ENCODE measurements at places on chromosomes 7 and 10. TPM values are rescaled to one million over a fixed set of nuclear protein-coding genes. Genes with fewer than 3 reads are reported as not detected.

Gene MOGAT3
- not detected for total RNA-seq

Gene RBM20
- 0.72 TPM for total RNA-seq

Gene SKIDA1
- total RNA-seq = 0.11 TPM

DNA sequence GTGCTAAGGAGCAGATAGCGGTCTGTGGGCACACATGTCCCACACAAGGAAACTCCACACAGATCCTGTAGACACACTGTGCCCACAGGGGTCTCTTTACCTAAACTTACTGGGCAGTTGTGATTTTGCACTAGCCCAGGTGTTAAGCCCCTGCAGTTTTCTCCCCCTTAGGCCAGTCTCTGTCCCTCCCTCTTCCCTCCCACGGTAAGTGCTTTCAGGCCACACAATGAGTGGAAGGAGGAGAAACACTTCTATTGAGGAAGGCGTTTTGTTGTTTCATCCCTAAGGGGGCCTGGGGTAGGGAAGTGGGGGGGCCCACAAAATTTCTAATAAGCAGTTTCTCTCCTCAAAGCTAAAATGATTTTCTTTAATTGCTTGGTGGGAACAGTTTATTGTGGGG lies 51.4 kb downstream of the FBXW4 start:
- H3K4me1 ChIP-seq = peaks cover 6% of the 10 kb centered on the region
- DNase-seq = no peak
- no peak overlapping the region for H3K27ac ChIP-seq
- no peaks in the 10 kb centered on the region for H3K27me3 ChIP-seq
- H3K4me3 ChIP-seq = no peak overlapping the region

DNA sequence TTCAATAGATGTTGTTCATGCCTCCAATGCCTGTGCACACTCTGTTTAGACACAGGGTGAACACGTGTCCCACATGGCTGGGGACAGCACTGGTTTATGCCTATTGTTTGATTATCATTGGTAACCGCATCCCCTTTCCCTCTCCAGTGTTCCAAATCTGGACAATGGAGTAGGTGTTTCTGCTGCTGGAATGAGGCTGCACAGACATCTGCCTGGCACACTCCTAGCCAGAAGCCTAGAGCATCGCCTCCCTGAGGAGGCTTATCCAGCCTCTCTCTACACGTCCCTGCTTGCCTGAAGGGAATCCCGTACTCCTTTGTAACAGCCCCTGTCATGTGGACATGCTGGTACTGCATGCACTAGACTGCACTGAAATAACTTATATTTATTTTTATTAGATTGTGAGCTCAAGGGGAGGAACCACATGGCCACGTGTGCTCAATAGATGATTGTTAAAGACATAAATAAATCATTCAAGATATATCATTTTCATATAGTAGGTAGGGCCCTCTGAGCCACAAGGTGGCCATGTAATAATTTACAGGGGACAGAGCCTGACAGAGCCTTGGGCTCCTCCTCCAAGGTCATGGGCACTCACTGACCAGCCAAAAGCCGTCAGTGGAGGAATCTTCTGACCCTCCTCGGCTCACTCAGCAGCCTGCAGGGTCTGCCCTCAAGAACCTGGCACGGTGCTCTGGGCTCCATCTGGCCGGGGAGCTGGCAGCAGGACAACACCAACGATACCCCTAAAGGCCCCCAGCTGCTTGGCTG lies 310.9 kb upstream of the ZNF32 start:
- H3K27me3 ChIP-seq = peaks cover 6% of the 10 kb centered on the region
- H3K27ac ChIP-seq = no peak overlapping the region
- H3K4me1 ChIP-seq = no peaks in the 10 kb centered on the region

DNA sequence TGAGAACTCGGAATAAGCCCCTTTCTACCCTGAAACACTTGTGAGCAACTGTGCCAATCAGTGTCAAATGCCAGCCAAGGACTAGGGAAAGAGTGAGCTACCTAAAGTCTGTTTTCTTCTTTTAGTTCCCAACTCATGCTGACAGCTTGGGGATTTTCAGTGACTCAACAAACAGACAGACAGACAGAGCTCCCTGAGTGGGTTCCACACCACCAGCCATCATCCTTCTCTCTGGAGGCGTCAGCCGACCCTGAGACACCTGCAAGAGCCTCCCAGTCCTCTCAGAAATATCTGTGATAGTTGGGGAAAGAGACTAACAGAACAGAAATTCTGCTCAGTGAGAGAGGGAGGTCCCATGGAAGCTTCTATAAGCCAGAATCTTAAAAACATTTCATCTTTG lies 49.5 kb downstream of the GATA3 start:
- H3K27ac ChIP-seq = no peak overlapping the region
- peaks cover 9% of the 10 kb centered on the region for H3K4me1 ChIP-seq
- H3K27me3 ChIP-seq = no peaks in the 10 kb centered on the region

DNA sequence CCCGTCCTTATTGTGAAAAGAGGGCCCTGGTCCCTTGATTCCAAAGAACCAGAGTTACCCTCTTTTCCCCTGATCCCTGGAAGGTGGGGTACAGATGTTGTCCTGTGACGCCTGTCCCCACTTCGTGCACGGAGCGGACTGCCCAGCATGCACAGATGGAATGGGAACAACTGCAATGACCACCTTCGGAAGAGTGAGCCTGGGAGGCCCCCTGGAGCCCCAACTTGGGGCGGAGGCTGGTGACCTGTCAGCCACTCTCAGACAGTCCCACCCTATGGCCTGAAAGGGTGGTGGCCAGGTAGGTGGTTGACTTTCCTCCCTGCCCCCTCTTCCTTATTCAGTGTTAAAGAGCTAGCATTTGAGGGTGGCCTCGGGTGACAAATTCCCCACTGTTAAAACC lies 196.6 kb upstream of the GALNT17 start:
- H3K36me3 ChIP-seq = no peaks in the 10 kb centered on the region
- DNase-seq = no peak
- H3K27ac ChIP-seq = no peak overlapping the region

DNA sequence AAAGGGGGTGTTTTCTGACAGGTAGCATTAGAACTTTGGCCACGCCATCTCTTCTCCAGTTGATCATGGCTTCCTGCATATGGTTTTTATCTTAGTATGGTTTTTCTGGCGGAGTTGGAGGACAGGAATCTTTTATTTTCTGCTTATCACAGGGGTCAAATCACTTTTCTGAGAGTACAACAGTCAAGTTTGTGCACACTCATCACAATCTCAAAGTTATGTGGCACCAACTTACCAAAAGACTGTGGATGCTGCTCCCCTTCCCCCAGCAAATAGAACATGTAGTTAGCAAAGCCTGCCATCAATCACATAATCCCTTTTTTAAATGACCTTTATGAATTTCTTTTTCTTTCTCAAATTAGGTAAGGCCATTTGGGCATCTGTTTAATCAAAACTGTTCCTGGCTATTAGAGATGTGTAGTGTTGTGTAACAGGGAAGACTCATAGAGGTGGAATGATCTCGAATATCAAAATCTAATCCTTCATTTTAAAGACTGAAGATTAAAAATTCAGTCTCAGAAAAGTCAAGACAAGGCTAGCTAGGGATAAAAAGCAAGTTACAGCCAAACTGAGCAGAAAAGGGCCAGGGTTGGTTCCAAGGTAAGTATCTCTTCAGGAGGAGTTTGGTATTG lies 3.8 kb upstream of the CH25H start:
- H3K4me1 ChIP-seq = peaks cover 15% of the 10 kb centered on the region
- no peak for DNase-seq
- H3K36me3 ChIP-seq = no peaks in the 10 kb centered on the region
- no peak overlapping the region for H3K27ac ChIP-seq

Data from activated CD8-positive, alpha-beta T cell treated with anti-CD3 and anti-CD28 coated beads for 36 hours (primary cell).